ENCODE measurements at places on chromosomes 7 and 10.
A peak's percentile ranks its signal among the peaks of the same experiment; 100 is the strongest.

DNA sequence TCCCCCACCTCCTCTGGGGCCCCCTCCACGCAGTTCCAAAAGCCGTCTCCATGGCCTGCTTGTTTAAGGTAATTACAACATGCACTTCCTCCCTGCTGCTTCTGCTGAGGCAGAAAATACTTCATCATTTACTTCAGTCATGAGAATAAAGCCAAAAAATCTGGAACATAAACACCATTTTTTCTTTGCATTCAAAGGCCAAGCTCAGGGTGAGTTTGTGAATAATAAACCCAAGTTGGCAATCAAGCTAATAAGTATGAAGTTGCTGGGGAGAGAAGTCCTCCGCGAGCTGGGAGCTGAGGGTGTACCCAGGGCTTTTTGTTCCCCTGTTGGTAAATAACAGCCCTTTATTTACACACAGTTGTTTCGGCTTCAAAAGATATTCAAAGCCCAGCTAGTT is 70.5 kb downstream of the FAM204A start:
- DNase-seq, result no peak
- H3K27ac ChIP-seq, result no peak overlapping the region
- H3K27me3 ChIP-seq, result peaks cover 11% of the 10 kb centered on the region
- H3K4me3 ChIP-seq, result no peak overlapping the region
- H3K4me1 ChIP-seq, result no peaks in the 10 kb centered on the region

DNA sequence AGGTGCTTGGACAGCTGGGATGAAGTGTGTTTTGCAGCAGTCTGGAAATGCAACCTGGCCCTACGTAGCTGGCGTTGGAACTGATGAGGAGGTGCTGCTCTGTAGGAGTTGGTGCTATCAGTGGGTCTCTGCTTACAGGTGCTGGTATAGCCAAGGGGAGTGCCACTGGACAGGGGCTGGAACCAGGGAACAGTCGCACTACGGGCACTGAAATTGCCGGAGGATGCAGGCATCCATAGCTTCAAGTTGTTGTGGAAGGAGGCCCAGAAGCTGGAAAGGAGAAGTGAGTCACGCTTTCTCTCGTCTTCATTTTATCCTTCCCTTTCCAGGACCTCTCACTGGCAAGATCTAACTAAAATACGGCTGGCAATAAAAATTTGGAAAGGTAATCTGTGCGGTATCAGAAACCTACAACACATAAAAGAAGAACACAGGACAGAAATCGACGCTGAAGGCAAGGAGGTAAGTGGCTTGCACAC is 25.8 kb downstream of the MACC1 start:
- peaks cover 32% of the 10 kb centered on the region for H3K36me3 ChIP-seq
- H3K4me3 ChIP-seq, result no peak overlapping the region
- DNase-seq, result no peak
- H3K27ac ChIP-seq, result no peak overlapping the region

- H3K4me1 ChIP-seq, result no peaks in the 10 kb centered on the region
- peak; percentile 21 for DNase-seq
- no peaks in the 10 kb centered on the region for H3K27me3 ChIP-seq
- no peak overlapping the region for H3K4me3 ChIP-seq
These were observed 166.8 kb downstream of the ETV1 start for GRCh38 chr7:13822678-13823077.

DNA sequence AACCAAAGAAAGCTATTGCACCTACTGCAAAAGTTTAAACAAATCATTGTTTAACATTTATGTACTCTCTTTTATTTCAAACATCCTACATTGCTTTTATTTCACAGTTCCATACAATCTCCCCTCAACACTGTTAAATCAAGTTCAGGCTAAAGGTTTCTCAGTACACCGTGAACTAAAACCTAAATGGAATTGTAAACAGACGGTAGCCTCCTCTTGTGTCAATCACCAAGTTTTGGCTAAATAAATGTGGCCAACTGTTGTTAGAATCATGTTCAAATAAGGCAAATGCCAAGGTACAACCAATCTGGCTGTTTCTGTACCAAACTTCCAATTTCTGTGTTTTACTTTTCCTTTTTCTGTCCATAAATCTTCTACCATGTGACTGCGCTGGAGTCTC is 723.7 kb upstream of the LRRTM3 start:
- H3K27ac ChIP-seq, result no peak overlapping the region
- no peaks in the 10 kb centered on the region for H3K27me3 ChIP-seq
- H3K4me1 ChIP-seq, result no peaks in the 10 kb centered on the region
- no peak for DNase-seq
- H3K36me3 ChIP-seq, result no peaks in the 10 kb centered on the region
- H3K4me3 ChIP-seq, result no peak overlapping the region

- peak overlapping the region; percentile 83 for H3K27ac ChIP-seq
- H3K36me3 ChIP-seq, result no peaks in the 10 kb centered on the region
- H3K4me3 ChIP-seq, result peak overlapping the region; percentile 51
These were observed 165.8 kb downstream of the CCSER2 start for GRCh38 chr10:84493951-84494848.

GRCh38 chr10:64690194-64690593 is 1169.0 kb downstream of the REEP3 start:
- no peak overlapping the region for H3K27ac ChIP-seq
- no peaks in the 10 kb centered on the region for H3K4me1 ChIP-seq
- H3K27me3 ChIP-seq, result no peaks in the 10 kb centered on the region
- no peak overlapping the region for H3K4me3 ChIP-seq
- no peak for DNase-seq

DNA sequence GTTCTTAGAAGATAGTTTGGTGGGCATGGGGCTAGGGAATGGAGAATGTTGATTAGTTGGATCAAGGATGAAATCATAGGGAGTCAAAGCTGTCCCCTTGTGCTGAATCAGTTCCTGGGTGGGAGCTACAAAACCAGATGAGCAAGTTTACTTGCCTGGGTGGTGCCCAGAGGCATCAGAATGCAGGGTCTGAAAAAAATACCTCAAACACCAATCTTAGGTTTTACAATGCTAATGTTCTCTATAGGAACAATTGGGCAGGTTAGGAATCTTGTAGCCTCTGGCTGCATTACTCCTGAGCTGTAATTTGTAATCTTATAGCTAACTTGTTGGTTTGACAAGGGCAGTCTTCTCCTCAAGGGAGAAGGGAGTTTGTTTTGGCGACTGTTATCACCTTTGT is 34.4 kb downstream of the LHFPL3 start:
- H3K36me3 ChIP-seq, result no peaks in the 10 kb centered on the region
- no peak overlapping the region for H3K4me3 ChIP-seq
- H3K4me1 ChIP-seq, result no peaks in the 10 kb centered on the region
- DNase-seq, result no peak

DNA sequence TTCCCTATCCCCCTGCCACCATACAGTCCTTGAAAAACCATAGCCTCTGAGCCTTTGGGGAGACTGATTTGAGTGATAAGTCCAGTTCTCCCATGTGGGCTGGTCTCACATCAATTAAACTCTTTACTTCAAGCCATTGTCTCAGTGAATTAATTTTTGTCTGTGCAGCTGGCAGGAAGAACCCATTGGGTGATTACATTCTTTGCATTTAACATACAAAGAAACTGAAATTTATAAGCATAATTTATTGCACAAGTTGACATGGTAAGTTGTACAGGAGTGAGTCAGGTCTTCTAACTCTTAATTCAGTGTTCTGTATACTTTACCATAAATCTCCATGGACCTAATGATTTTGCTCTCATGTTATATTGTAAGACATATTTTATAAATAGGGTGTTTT is 1613.0 kb upstream of the LRRTM3 start:
- H3K27ac ChIP-seq, result no peak overlapping the region
- H3K4me1 ChIP-seq, result no peaks in the 10 kb centered on the region
- no peaks in the 10 kb centered on the region for H3K27me3 ChIP-seq
- no peaks in the 10 kb centered on the region for H3K36me3 ChIP-seq
- no peak overlapping the region for H3K4me3 ChIP-seq

- no peaks in the 10 kb centered on the region for H3K36me3 ChIP-seq
- H3K27me3 ChIP-seq, result no peaks in the 10 kb centered on the region
- H3K27ac ChIP-seq, result no peak overlapping the region
- H3K4me1 ChIP-seq, result no peaks in the 10 kb centered on the region
These were observed 141.2 kb downstream of the LYZL1 start for GRCh38 chr10:29430101-29430500.

GRCh38 chr7:148732862-148733261 is 34.2 kb downstream of the CUL1 start:
- no peaks in the 10 kb centered on the region for H3K4me1 ChIP-seq
- no peaks in the 10 kb centered on the region for H3K27me3 ChIP-seq
- no peak overlapping the region for H3K27ac ChIP-seq
- H3K36me3 ChIP-seq, result peaks cover 16% of the 10 kb centered on the region
- no peak overlapping the region for H3K4me3 ChIP-seq

GRCh38 chr10:101570428-101571270 is 17.4 kb downstream of the POLL start:
- H3K27ac ChIP-seq, result no peak overlapping the region
- H3K36me3 ChIP-seq, result no peaks in the 10 kb centered on the region
- peak overlapping the region; percentile 68 for H3K4me3 ChIP-seq
- no peaks in the 10 kb centered on the region for H3K4me1 ChIP-seq

GRCh38 chr7:15555381-15555859 is 6.4 kb downstream of the AGMO start:
- H3K4me1 ChIP-seq, result no peaks in the 10 kb centered on the region
- H3K4me3 ChIP-seq, result no peak overlapping the region
- H3K27ac ChIP-seq, result no peak overlapping the region
- H3K27me3 ChIP-seq, result no peaks in the 10 kb centered on the region

- no peak overlapping the region for H3K4me3 ChIP-seq
- H3K4me1 ChIP-seq, result no peaks in the 10 kb centered on the region
- no peak for DNase-seq
- no peak overlapping the region for H3K27ac ChIP-seq
These were observed 128.7 kb downstream of the AKR1D1 start for GRCh38 chr7:138204982-138205298.

- H3K27ac ChIP-seq, result no peak overlapping the region
- DNase-seq, result no peak
- no peak overlapping the region for H3K4me3 ChIP-seq
- H3K27me3 ChIP-seq, result peaks cover 31% of the 10 kb centered on the region
- peaks cover 3% of the 10 kb centered on the region for H3K4me1 ChIP-seq
These were observed 8.5 kb upstream of the FLNC start for GRCh38 chr7:128821724-128822123.

DNA sequence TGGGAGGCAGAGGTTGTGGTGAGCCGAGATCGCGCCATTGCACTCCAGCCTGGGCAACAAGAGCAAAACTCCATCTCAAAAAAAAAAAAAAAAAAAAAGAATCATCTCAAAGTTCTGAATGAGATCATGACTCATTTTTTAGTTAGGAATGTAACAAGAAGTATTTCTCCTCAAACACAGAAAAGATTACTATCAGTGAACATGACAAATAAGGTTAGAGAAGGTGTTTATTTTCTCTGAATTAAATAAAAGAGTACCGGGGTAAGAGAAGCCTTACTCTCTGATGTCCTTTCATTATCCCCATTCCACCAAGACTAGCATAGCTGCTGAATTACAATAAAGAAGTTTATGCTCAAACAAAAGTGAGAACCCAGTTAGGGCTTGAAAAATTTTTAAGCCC is 50.1 kb downstream of the IPMK start:
- no peaks in the 10 kb centered on the region for H3K27me3 ChIP-seq
- H3K4me1 ChIP-seq, result peaks cover 6% of the 10 kb centered on the region
- no peak for DNase-seq
- H3K4me3 ChIP-seq, result no peak overlapping the region

GRCh38 chr7:150753239-150753638 is 16.0 kb downstream of the GIMAP5 start:
- no peaks in the 10 kb centered on the region for H3K4me1 ChIP-seq
- H3K27me3 ChIP-seq, result peaks cover 18% of the 10 kb centered on the region
- H3K36me3 ChIP-seq, result no peaks in the 10 kb centered on the region
- no peak for DNase-seq
- H3K4me3 ChIP-seq, result no peak overlapping the region

GRCh38 chr10:2933071-2933470 is 134.3 kb upstream of the PFKP start:
- H3K27ac ChIP-seq, result no peak overlapping the region
- no peaks in the 10 kb centered on the region for H3K36me3 ChIP-seq
- no peaks in the 10 kb centered on the region for H3K4me1 ChIP-seq
- H3K4me3 ChIP-seq, result no peak overlapping the region

- no peaks in the 10 kb centered on the region for H3K36me3 ChIP-seq
- no peak overlapping the region for H3K27ac ChIP-seq
- H3K27me3 ChIP-seq, result no peaks in the 10 kb centered on the region
- peaks cover 4% of the 10 kb centered on the region for H3K4me1 ChIP-seq
These were observed 73.5 kb upstream of the CDK6 start for GRCh38 chr7:92909686-92910475.

DNA sequence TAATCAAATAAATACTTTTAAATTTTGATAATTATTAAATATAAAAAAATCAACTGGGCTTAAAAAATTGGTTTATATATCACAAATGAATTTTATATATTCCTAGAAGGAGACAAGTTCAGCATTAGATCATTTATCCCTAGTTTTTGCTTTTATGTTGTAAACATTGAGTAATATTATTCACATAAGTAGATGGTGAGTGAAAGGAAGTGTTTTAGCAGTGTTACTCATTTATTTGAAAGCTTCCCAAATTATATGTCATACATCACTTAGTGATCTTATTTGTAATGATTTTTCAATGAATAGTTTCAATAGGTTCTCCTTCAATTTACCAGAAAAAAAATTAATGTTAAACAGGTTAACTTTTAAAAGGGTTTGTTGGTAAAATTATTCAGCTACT is 15.8 kb downstream of the KLLN start:
- H3K4me1 ChIP-seq, result peaks cover 21% of the 10 kb centered on the region
- no peak overlapping the region for H3K27ac ChIP-seq
- no peak for DNase-seq
- H3K27me3 ChIP-seq, result no peaks in the 10 kb centered on the region
- H3K36me3 ChIP-seq, result no peaks in the 10 kb centered on the region
- H3K4me3 ChIP-seq, result no peak overlapping the region

GRCh38 chr7:5422396-5423305 is 983 bp downstream of the TNRC18 start:
- H3K27ac ChIP-seq, result peak overlapping the region; percentile 89
- DNase-seq, result no peak
- H3K4me1 ChIP-seq, result peaks cover 18% of the 10 kb centered on the region
- no peaks in the 10 kb centered on the region for H3K27me3 ChIP-seq
- H3K36me3 ChIP-seq, result no peaks in the 10 kb centered on the region

DNA sequence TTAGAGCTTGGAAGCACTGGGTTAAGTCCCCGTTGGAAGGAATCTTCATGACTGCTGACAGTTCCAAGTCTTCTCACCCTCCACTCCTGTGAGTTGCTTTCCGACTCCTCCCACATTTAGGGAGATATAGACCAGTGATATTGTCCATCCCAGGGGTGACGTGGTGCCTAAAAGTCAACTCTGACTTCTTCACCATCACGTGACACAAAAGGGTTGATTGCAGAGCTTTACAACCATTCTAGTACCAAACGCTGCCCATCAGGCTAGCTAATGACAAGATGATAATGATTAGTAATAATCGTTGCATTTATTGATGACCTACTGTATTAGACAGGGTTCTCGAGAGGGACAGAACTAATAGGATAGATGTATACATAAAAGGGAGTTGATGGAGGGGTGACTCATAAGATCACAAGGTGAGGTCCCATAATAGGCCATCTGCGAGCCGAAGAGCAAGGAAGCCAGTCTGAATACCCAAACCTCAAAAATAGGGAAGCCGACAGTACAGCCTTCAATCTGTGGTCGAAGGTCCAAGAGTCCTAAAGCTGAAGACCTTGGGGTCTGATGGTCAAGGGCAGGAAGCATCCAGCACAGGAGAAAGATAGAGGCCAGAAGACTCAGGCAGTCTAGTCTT is 85.3 kb upstream of the CARD11 start:
- H3K4me3 ChIP-seq, result peak overlapping the region; percentile 30
- no peaks in the 10 kb centered on the region for H3K27me3 ChIP-seq
- peak overlapping the region; percentile 79 for H3K27ac ChIP-seq
- DNase-seq, result no peak

GRCh38 chr7:105365541-105366534 is 22.9 kb downstream of the SRPK2 start:
- no peaks in the 10 kb centered on the region for H3K4me1 ChIP-seq
- no peak for DNase-seq
- no peaks in the 10 kb centered on the region for H3K27me3 ChIP-seq
- no peak overlapping the region for H3K27ac ChIP-seq
- H3K4me3 ChIP-seq, result no peak overlapping the region
- H3K36me3 ChIP-seq, result no peaks in the 10 kb centered on the region
